ENCODE measurements at places on chromosomes 11 and 22.
A peak's percentile ranks its signal among the peaks of the same experiment; 100 is the strongest.

DNA sequence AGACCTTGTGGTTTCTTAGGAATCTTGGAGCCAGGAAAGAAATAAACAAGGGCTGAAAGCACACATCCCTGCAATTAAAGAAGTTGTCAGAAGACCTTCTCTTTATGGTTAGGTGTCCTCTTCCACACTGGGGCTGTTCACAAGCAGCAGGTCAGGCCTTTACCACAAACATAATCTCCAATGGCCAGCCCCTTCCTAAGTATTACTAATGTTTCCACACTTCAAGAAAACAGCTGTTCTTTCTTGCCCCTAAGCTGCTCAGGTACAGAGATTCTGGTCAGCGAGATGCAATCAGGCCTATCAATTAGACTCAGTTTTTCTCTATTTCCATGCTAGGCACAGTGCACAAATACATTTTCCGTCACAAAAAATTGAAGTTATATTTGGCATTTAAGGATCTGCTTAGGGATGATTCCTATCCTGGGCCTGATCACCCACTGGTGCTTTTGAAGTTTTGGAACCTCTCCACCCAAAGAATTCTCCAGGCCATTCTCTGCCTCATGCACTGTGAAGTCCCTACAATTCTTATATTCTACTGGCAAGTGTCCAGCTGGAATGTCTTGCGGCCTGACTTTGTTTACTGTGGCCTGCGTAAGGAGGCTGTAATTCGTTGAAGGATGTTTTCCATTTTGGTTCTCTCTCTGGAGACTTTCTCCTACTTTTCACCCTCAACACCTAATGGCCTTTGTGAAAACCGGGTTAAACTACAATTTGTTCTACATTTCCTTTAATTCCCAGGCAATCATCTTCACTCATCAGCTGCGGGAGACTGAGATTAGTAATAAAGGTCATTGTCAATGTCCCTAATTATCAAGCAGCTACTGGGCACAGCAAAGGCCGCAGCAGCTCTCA lies 5.1 kb downstream of the PRAME start:
- no peak for DNase-seq

DNA sequence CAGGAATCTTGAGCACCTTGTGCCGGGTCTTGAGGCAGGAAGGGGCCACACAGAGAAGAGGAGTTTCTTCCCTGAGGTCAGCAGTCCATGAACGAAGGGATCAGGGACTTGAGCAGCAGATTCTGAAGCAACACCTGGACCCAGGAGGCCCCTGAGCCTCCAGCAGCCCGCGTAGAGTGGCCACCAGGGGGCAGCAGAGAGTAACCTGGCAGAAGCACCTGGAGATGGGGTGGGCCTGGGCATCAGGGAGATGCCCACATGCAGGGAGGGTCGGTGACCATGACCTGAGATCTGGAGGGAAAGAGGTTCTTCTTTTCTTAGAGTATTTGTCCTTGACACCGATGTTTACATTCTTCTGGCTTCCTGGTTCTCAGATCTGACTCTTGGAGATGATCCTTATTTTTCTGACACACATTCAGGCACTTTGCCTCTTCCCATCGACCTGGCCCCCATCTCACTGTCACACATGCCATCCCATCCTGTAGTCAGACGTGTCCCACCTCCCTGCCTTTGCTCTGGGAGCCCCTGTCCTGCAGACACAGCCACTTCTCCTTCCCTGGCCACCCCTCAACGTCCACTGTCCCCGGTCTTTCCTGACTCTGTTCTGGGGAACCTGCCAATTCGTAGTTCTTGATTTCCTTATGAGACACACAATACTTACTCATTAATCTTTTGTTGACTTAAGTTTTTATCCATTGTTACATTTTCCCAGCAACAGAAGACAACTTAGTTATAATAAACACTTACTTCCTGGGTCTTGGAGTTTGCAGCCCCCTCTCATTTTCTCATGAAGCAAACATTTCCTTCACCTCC lies 66.5 kb downstream of the GGTLC2 start:
- DNase-seq, result peak; percentile 66

GRCh38 chr11:297051-297585 lies 2.2 kb downstream of the IFITM5 start:
- DNase-seq, result no peak

DNA sequence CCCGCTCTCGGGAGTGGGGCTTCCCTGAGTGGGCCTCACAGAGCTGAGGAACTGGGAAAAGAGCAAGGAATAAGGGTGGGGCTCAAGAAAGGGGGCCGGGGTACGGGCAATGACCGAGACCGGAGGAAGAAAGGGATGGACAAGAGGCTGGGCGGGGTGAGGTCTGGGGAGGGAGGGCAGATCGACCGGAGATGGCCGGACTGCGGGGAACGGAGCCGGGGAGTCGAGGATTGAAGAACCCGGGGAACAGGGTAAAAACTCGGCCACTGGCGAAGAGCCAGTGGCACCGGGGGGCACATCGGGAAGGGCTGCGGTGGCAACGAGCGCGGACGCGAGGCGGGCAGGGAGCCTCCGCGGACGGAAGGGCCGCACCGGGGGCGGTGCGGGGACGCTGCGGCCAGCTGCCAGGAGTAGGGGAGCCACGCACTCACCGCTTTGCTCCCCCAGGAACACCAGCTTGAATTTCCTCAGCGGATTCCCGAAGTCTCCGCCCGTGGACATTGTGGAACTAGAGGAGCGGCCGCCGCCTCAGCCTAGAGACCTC lies 667 bp downstream of the RAB6A start:
- no peak for DNase-seq

DNA sequence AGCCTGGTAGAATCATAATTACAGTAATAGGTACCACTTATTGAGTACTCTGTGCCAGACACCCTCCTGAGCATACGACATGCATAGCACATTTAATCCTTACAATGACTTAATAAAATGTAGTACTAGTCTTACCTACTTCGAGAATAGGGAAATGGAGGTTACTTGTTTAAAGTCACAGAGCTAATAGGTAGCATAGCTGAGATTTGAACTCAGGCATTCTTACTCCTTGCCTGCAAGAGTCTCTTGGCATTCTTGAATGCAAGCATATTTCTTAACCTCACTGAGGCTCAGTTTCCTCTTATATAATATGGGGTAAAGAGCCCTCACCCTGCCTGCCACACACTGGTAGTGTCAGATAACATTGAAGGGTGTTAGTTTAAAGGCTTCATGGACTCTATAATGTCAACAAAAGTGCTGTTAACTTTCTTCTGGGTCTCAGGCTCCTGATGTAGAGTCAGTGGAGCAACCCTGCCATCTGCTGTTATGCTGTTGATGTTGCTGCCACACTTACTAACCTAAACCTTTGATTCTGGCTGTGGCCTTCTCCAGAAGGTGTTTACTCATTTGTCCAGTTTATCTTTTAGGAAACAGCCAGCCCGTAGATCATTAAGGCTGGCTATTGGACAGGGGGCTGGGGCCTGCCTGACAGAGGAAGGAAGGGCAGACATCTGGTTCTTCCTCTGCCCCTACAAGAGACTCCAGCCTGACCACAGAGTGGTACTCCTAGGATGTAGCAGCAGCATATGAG lies 18.9 kb downstream of the LIMK2 start:
- DNase-seq, result peak; percentile 23

DNA sequence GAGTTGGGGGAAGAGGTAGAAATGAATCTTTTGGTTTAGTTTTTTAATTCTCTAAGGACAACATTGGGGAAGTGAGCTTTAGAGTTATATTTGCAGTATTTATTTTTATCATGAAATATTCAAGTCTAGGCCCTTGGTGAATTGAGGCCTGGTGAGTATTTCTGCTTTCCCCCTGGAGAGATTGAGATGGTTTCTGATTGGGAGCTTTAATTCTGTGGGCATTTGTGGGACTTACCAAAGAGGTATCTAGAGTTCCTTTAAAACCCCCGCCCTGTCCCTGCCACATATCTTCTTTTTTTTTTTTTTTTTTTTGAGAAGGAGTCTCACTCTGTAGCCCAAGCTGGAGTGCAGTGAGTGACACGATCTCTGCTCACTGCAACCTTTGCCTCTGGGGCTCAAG lies 9.6 kb downstream of the ACO2 start:
- DNase-seq, result no peak
